Stimulated activated CD8-positive, alpha-beta memory T cell treated with anti-CD3 and anti-CD28 coated beads, Interleukin-7, amount 100 ng/mL, for 1 hour (primary cell): ENCODE measurements at places on chromosomes 4 and X.

DNA sequence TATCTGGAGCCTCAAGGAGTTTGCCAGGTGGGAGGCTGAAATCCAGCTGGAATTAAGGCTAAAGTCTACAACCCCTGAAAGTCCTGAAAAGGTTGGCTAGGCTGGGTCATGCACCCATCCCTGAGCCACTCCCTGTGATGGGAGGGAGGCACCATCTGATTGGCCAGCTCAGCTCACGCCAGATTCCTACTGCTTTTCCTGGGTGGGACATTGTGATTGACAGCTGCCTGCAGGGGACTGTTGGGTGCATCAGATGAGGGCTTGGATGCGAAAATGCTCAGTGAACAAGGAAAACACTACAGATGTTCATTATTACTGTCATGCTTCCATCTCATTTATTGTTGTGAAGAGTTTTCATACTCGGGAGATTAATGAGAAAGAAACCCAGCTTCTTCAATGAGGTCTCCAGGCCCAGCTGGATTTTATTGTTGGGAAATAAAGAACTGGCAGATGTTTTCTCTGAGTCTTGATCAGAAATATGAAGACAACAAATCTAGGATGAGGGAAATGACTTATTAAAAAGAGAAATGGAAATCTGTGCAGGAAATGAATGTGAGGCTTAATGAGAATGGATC, 185.9 kb downstream of the STK32B start:
- no peak for DNase-seq

DNA sequence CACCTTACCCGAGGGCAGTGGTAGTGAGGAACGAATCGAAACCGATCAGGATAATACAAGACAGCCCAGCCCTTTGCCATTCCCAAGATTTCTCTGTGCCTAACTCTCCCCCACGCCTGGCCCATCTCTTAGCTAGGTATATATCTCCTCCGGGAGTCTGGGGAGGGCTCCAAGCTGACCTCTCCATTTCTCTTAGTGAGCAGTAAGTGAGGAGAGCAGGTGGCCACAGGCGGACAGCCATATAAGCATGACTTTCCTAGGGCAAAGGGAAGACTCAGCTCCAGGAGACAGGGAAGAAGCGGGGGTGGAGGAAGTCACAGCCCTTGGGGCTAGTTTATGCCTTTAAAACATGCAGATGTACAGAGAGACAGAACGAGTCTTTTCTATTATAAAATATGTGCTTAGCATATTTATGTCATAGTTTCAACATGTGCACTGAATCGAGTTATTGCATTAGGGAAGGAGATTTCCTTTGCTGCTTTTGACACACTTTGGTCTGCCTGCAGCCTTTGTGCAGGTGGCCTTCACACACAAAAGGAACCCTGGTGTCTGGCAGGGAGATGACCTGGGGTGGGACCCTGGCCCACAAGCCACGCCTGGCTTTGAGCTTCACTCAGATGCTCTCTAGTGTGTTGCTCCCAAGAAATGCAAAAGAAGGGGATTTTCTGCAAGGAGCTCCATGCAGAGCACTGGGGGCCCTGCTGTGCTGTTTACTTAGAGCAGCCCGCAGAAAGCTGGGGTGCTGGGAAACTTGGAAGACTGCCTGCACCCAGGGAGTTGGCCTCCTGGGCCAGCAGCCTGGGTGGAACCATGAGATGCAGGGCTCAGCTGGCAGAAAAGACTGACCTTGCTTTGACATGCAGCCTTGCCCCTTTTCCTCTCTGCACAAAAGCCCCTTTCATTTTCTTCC, 613.3 kb downstream of the BCOR start:
- DNase-seq: no peak

DNA sequence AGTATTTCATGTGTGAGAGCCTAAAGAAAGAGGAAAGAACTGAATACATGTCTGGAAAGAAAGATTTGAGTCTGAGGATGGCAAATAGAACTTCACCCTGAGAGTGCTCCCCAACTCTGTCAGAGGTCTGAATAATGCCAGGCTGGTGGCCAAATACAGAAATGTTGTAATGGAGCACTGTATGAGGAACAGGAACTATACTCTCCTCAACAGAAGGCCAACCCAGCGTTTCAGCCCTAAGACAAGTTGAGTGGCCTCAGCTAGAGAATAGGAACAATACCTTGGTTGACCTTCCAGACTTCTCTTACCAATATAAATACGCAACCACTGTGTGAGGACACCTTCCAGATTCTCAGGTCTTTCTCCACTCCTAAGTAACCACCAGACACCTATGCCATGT, 94.5 kb upstream of the STIM2 start:
- DNase-seq: no peak

DNA sequence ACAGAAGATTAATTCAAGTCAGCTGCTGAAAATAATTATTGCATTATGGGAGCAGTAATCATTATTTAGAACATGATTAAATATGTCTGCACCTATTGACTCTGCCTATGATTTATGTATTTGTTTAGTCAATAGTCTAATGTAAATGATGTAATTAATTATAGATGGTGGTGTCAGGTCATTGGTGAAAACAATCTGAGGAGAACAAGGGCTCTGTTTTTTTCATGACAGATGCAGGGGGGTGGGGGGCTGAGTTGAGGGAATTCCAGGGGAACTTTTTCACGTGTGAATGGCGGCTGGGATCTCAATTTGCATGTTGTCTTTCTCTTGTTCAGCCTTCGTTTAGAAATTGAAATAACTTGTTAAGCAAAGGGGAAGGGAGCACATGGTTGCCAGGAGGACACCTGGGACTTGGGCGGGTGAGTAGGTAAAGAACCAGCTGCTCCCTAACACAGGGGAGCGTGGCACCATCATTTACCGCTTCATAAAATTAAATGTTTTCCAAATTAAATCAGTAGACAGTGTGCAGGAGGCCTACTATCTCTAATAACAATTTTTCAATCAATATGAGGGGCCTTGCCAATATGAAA, 65.4 kb downstream of the NKX6-1 start:
- DNase-seq: no peak

- no peak for DNase-seq
These were observed 3.2 kb upstream of the UXT start for GRCh38 chrX:47662144-47662657.

GRCh38 chr4:118389721-118390120, 36.9 kb upstream of the PRSS12 start:
- DNase-seq: no peak

DNA sequence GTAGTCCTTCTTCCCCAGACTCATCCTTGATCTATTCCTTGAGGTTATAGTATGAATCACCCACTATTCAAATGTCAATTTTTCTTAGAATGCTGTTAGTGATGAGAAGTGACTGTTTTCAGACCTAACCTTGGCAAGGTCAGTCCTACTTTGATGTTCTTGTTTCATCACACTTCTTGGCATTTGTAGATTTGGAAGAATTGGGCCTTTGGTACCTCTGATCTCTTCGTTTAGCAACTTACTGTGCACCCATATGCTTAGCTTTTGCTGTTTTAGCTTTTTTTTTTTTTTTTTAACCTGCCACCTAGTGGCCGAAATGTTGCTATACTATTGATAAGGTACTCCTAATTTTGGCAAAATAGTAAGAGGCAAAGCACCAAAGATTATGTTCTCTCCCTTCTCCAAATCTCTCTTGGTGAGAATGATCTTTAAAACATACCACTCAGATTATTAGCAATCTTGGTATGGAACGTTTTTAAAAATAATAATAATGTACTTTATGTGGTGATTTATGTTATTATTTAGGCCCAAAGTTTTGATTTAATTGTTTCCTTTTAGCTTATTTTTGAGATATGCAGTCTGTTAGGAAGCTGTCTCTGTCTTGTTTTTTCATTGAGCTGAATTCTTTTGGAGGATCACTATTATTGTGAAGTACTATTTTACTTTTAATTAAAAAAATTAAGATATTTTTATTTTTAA, 16.6 kb downstream of the DCK start:
- no peak for DNase-seq

- no peak for DNase-seq
These were observed 137.6 kb upstream of the TEX13D start for GRCh38 chrX:124194901-124195300.
